NCI-H1694 (cell line): ENCODE measurements at places on chromosomes 11 and 22.

DNA sequence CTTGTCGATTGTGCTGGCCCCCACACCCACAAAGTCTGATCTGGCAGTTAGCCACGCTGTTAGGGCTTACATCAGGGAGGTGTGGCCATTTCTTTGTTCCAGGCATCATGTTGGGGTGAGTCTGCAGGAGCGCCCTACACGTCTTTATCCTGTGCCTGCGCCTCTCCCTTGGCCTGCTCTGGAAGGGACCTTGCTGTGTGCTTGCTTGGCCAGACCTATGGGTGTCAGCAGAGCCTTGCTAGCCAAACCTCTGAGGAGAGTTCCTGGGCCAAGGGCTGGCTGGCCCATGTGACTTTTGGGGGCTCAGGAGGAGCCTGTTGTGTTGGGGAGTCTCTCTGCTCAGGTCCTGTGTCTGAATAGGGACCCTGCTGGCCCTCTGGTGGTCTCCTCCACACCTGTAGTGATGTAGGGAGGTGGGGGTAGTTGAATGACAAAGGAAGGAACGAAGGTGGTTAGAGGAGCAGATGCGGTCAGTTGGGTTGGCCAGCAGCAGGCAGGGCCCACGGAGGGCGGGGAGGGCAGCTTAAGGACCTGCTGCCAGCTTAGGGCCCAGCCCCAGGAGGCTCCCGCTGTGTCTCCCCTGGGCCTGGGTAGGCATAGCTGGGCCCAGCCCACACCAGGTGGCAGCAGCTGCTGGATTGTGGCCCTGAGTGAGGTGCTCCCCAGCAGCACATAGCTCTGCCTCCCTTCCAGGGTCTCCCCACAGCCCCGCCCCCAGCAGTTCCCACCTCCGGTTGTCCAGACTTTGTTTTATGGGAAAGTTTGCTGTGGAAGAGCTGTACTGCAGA lies 7.9 kb downstream of the PPIL2 start:
- no peak for DNase-seq

- no peak for DNase-seq
These were observed 113.6 kb downstream of the TEAD1 start for GRCh38 chr11:12787847-12788246.

- no peak for DNase-seq
These were observed 6.3 kb downstream of the FXYD2 start for GRCh38 chr11:117818041-117818873.

DNA sequence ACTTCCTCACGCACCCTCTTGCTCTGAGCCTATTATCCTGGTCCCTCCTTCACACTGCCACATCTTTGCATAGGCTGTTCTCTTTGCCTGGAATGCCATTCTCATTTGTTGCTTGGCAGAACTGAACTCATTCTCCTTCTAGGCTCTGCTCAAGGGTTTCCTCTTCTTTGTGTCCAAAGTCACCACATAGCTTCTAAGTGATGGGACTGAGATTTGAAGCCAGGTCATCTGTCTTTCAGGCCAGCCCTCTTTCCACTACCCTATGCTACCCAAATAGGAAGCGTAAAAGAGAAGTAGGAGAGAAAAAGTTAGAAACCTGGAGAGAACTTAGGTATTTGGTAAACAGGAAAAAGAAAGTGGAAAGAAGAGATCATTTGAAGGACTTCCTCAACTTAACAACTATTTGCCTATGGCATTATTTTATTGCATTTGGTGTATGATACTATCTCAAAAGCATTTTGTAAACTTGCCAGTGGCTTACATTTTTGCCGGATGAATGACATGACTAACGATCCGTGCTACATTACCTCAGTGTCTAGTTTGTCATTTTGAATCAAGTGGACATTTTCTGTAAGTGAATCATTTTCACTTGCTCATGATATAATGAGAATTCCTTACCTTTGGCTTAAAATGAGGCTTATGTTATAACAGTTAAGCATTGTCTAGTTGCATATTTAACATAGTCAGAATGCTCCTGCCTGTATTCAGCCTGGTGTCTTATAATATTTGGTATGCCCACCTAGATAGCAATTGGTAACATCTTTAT lies 18.5 kb downstream of the NF2 start:
- peak; percentile 45 for DNase-seq

GRCh38 chr11:15198284-15198683 lies 83.6 kb downstream of the INSC start:
- no peak for DNase-seq

DNA sequence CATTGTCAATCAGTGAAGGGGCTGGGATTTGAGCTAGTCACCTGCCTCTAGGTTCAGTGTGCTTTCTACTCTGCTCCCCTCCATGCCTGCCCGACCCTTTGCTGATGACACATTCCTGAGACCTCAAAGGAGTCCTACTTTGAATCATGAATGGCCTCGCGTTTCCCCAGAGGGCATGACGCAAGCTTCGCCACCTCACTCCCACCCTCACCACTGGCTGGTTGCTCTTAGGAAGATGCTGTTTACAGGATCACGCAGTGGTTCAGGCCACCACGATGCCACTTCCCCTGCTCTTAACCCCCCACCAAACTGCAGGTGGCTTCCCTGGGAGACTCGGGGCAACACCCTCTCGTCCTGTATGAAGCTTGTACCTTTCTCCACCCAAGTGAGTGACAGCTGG lies 62.9 kb upstream of the B3GAT1 start:
- DNase-seq, result no peak

DNA sequence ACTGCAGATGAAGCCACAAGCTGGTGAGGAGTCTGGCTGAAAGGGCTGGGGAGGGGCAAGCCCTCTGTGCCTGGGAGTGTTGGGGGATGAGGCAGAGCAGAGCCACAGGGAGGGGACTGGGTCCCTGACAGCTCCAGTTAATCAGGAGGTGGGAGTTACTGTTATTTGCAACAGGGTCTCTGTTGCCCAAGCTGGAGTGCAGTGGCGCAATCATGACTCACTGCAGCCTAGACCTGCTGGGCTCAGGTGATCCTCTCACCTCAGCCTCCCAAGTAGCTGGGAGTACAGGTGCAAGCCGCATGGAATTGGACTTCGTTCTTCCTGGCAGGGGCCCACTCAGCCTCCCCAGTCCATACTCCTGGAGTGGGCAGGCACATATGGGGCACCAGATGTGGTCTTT lies 7.7 kb downstream of the SCN2B start:
- DNase-seq, result no peak

- no peak for DNase-seq
These were observed 78.2 kb downstream of the SMCO4 start for GRCh38 chr11:93464927-93465540.

DNA sequence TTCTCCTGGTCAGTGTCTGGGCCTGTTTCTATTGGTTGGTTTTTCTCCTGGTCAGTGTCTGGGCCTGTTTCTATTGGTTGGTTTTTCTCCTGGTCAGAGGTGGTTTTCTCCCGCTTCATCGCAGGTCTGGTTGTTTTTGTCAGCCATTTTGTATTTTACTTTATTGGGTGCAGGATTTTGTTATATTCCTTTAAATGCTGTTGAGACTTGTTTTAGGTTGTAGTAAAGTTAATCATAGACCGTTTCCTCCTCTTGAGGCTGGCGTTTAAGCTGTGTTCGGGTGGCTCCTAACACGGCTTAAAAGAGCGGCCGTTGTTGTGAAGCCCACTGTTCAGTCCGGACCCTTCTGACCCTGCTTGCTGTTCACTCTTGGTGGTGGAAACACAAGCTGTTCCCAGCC lies 26.2 kb downstream of the ZBED4 start:
- no peak for DNase-seq

GRCh38 chr11:8328231-8328794 lies 64.6 kb upstream of the LMO1 start:
- no peak for DNase-seq

DNA sequence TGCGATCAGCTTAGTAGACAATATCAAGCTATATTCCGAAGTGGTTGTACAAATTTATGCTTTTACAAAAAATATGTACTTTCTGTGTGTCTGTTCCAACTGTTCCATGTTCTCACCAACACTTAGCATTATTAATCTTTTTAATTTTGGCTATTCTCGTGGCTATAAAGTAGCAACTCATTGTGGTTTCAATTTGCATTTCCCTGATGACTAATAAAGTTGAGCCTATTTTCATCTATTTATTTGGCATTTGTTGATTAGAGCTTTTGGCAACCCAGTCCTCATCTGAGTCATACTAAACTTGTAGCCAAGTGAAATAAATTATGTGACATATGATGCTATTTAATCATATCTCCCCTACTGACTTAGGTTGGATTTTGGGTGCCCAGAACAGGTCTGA lies 115.9 kb downstream of the FBXO7 start:
- no peak for DNase-seq

DNA sequence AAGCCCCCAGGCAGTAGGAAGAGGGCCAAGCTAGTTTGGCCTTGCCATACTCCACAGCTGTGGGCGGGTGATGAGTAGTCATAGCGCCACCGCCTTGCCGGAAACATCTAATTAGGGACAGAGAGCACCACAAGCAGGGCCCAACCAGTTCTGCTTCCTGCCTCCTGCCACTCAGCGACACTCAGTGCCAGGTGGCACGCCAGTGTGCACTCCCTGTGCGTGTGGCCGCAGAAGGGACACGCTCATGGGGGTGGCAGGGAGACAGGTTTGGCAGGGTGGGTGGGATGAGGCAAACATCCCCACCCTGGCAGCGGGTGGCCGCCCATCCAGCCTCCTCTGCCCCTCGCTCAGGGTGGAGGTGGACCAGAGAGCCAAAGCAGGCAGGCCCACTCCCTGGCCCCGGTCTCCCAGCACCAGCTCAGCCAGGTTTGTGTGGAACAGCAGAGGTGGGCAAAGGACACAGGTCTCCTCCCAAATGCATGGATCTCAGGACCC lies 4.9 kb downstream of the OVOL1 start:
- DNase-seq, result no peak

DNA sequence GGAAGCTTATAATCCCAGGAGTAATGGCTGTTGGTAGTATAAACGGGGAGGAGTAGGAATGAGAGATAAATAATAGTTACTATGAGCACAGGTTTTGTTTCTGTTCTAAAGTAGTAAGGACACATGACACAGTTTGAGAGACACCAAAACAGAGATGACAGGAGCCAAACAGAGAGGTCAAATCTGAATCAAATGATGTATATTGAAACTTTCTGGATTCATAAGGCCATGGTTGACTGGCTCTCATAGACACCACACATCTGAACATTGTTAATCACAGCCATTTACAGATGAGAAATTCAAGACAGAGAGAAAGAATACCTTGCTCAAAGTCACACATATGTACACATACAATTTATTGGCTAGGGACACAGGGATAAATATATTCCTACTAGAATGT lies 63.4 kb upstream of the UCP3 start:
- DNase-seq, result no peak

DNA sequence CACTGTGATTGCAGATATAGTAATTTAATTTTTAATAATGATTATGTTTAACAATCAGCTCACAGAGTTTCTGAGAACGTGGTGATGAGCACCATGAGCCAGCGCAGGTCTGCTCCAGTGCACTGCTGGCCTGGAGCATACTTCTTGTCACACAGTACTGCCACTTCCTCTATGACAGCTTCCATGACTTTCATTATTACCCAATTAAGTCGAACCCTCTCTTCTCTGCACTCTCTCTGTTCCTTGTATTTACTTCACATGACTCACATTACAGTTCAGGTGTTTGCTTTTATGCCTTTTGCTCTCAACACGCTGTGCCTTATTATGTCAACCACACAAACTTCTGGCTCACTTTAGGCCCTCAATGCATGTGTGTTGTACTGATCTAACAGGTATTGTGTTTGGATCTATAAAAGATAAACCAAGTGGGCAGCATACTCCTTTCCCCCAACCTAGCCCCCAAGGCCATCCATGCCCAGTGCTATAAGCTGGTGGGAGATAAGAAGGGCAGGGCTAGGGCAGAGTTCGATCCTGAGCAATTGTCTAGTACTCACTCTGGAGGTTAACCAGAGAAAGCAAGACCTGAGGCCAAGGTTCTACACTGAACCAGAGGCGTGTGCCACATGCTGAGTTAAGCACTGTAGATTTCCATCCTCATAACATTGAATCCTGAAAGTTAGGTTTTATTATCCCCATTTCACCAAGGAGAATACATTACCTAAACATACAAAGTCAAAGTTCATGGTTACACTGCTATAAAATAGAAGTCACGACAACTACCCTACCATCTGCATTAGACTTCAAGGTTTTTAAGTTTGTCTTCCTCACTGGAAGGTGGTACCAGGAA lies 356.5 kb downstream of the INSC start:
- DNase-seq, result no peak

DNA sequence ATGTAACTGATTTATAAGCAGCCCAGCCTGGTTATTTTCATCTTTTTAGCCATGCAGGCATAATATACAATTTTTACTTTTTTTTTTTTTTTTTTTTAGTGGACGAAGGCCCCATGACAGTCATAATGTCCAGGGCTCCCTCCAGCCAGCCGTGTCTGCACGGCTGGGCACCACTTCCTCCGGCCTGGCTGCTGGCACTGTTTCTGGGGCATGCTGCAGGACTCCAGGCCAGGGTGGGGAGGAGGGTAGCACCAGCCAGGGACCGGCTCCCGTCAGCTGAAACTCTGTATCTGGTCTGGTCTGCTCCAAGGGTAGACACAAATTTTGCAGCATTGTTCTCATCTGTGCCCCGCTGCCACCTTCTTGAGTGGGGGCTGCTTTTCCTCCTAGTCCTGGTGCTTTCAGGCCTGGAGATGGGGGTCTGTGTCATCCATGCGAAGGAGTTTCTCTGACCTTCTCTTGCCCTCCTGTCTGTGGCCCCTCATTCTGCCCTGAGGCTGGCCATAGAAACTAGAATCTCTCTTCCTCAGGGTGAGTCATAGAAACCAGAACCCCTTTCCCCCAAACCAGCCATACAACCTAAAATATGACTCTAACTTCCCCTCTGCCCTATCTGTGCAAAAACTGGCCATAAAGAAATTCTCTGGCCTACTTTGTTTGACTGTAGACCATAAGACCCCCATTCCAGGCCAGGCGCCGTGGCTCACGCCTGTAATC lies 9.2 kb upstream of the RRP7A start:
- no peak for DNase-seq

- DNase-seq, result no peak
These were observed 1317.2 kb downstream of the TBC1D22A start for GRCh38 chr22:48079505-48080290.

GRCh38 chr11:125207866-125208425 lies 43.4 kb downstream of the PKNOX2 start:
- DNase-seq, result no peak

DNA sequence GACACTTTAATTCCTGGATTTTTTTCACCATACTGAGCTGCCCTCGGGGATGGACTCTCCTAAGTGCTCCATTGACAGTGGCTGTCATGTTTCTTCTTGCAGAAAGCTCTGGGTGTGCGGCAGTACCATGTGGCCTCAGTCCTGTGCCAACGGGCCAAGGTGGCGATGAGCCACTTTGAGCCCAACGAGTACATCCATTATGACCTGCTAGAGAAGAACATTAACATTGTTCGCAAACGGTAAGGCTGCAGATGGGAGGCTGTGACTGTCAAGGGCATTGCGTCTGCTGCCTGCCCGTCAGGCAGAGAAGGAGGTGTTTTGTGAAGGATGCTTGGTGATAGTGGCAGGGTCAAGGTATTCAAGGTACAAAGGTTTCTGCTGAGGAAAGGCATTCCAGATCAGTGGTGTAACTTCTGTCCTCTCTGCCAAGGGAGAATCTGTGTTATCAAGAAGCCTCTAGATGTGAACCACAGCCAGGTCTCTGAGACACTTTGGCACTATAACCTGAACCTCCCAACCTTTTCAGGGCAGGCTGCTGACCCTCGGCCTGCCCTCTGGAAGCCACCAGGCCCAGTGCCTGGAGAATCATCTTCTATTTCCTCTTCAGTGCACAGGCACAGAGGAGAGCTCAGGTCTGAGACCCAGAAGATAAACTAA lies 30.8 kb downstream of the ACO2 start:
- no peak for DNase-seq
